ENCODE measurements at places on chromosomes 12 and 14. TPM values are rescaled to one million over a fixed set of nuclear protein-coding genes. Genes with fewer than 3 reads are reported as not detected.
A peak's percentile ranks its signal among the peaks of the same experiment; 100 is the strongest.

- no peak for DNase-seq
Measured at GRCh38 chr12:79252358-79253075, 387.9 kb downstream of the SYT1 start.

DACT1 gene
- total RNA-seq, result 1.7 TPM

CLEC12A gene
- total RNA-seq, result not detected

GRCh38 chr14:68927956-68928675, 51.0 kb downstream of the ACTN1 start:
- DNase-seq, result no peak

CLEC4A gene
- total RNA-seq, result 3.5 TPM

DNA sequence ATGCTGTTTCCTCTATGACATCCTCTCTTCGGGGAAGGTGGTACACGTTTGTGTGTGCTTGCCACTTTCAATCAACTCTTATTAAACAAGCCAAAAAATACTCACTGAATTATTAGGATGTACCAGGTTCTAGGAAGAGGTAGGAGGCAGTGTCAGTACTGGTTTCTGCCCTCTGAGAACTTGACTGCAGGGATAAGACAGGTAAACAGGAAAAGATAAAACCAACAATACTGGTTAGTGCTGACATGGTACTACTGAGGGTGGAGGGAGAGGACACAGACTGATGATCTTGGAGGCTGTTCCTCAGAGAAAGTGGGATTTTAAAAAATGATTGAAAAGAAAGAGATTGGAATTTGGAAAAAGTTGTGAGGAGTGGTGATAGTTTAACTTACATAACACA, 295.2 kb upstream of the PWP1 start:
- DNase-seq, result no peak

LMNTD1 gene
- not detected for total RNA-seq

ANKS1B gene
- total RNA-seq, result 0.16 TPM

- no peak for DNase-seq
Measured at GRCh38 chr12:9731797-9732196, 1.1 kb downstream of the CLECL1 start.

WNT5B gene
- total RNA-seq, result 0.18 TPM

FLRT2 gene
- not detected for total RNA-seq

GRCh38 chr14:105192866-105193731, 12.0 kb upstream of the NUDT14 start:
- DNase-seq, result peak; percentile 22

GRCh38 chr12:131948166-131948712, 1.5 kb upstream of the EP400 start:
- no peak for DNase-seq

- peak; percentile 74 for DNase-seq
Measured at GRCh38 chr14:105448706-105449111, 25.9 kb upstream of the CRIP2 start.

GRCh38 chr12:41970744-41971143, 173.9 kb downstream of the GXYLT1 start:
- DNase-seq, result no peak

DNA sequence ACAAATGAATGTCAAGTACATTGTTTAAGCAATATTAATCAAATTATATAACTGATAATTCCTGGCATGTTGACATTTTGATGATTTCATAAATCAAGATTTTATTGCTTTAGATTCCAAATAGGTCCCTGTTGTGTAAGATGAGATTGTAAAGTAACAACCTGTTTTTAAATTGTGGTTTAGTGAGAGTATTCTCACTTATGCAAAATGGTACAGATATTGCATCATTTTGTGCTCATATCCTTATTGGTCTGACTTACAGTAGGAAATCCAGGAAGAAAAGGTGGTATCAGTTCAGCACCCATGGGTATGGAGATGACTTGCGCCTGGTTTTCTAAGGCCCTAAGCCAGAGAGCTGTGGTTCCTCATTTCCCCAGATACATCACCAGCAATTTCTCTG, 165.5 kb downstream of the KIF21A start:
- no peak for DNase-seq

GRCh38 chr14:66540038-66540437, 32.1 kb downstream of the GPHN start:
- DNase-seq, result no peak

DNA sequence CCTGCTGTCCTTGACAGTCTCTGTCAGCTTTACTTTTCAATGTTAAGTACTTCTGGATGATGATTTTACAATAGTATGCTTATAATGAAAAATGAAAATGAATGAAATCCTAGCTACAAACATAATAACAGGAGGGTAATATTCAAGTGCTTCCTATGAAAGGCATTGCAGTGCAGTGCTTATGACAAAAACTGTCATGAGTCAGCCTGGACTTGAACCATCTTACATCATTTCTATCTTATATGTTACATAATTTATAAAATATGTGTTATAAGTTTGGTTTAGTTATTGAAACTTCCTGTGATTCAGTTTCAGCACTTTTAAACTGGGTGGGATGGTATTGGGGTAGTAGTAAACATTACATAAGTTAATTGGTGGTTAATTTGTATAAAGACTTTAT, 451.7 kb downstream of the TMEM117 start:
- DNase-seq, result no peak

DNA sequence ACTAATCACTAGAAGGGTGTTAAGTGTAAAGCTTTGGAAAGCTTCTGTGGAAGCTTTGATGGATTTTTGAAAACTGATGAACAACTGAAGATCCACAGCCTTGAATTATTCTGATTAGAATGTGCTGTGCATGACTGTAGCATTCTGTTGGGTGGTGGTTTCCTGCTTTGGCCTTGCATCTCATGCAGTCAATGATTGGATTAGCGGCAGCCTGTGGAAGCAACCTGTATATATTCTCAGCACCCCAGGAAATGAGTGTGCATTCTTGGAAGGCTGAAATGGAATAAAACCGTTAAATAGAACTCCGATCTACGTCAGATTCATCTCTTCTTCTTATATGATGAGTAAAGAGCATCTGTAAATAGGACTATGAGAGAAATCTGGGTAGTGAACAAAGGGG, 120.2 kb downstream of the SLC16A7 start:
- no peak for DNase-seq

DNA sequence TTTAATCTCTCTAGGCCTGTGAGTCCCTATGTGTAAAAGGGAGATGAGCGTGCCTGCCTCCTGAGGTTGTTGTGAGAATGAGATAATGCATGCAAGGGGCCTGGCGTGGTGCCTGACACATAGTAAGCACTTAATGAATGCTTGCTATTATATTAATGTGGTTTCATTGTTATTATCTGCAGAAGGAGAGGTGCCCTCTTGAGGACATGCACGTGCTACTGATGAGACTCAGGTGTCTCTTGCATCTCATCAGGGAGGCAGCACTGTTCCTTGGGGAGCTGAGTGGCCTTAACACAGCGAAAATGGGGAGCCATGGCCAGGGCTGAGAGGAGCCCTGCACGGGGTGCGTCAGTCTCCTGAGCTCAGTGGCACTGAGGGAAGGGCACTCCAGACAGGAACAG, 29.9 kb upstream of the BCDIN3D start:
- no peak for DNase-seq

GRCh38 chr12:72074956-72075355, 136.3 kb downstream of the TPH2 start:
- no peak for DNase-seq

DNAH10 gene
- total RNA-seq, result 1.0 TPM

DNA sequence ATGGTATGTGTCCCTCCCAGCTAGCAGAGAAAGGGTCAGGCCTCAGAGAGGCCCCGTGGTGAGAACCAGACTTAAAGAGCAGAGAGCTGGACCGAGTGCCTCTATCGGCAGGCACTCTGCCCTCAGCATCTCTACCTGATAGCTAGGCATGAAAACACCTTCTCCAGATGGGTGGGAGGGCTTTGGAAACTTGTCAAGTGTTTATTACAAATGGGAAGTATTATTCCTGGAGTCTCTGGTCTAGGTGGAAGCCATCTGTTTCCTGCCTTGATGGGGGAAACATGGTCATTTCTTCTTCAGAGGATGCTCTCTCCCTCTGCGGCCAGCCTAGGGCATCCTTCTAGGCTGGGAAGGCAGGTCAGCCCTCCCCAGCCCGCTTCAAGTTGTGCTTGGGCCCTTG, 2.3 kb downstream of the TMEM63C start:
- DNase-seq, result no peak

- no peak for DNase-seq
Measured at GRCh38 chr12:65948320-65949008, 124.2 kb downstream of the HMGA2 start.

GRCh38 chr14:24086193-24086955, 7.7 kb upstream of the PCK2 start:
- no peak for DNase-seq

DNA sequence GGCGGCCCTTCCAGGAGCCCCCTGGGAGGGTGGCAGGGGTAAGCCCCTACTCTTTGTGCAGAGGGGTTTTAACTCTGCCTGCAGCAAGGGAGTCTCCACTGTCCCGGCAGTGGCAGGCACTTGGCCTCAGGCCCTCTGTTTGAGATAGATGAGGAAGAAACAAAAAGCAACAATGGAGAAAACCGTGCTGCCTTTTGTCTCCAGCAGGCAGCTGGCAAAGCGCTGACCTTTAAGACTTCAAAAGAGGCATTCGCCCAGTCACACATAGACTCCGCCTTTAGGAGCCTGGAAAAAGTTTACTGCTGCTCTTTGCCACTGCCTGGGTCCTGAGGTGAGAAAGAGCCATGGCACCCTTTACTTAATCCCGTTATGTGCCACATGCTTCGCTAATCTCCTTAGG, 158.2 kb upstream of the NTF3 start:
- DNase-seq, result no peak

GRCh38 chr14:100401792-100402191, 78.7 kb downstream of the SLC25A47 start:
- DNase-seq, result no peak

GPR135 gene
- 1.6 TPM for total RNA-seq

GRCh38 chr14:68306265-68306933, 486.5 kb downstream of the ZFP36L1 start:
- DNase-seq, result no peak

GRCh38 chr14:54322701-54323337, 74.0 kb upstream of the CDKN3 start:
- no peak for DNase-seq

CCNT1 gene
- 88.2 TPM for total RNA-seq

FAM90A1 gene
- total RNA-seq, result 0.47 TPM

OR10AD1 gene
- total RNA-seq, result not detected

DNA sequence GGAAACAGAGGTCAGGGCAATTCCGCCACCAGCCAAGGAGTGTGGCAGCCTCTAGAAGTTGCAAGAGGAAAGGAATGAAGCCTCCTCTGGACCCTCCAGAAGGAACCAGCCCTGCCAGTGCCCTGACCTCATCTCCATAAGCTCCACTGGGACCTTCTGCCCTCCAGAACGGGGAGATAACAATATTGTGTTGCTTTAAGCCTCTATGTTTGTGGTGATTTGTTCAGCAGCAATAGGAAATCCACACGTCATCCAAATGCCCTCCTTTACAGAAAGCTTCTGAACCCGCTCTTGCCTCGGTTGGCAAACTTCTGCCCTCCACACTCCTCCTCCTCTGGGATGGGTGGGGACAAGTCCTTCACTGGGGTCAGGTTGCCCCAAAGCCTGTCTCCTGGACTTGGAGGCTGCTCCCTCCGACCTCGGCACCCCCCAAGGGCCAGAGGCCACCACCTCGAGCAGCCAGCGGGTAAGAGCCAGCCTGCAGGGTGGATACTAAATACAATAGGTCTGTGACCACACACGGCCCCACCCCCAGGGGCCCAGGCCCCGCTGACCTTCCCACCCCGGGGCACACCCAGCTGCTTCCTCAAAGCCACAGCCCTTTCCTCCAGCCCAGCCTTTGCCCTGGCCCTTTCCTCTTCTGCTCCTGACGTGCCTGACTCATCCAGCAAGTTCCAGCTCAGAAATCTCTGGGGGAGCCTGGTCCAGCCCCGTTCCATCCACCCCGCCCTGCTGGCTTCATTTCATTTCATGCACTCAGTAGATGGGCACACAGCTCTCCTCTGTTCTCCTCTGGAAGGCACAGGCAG, 58.7 kb upstream of the NCOR2 start:
- DNase-seq, result no peak

- DNase-seq, result no peak
Measured at GRCh38 chr14:52366796-52367315, 52.7 kb downstream of the PTGER2 start.

GRCh38 chr14:22780105-22780679, 13.7 kb downstream of the OXA1L start:
- no peak for DNase-seq

DNA sequence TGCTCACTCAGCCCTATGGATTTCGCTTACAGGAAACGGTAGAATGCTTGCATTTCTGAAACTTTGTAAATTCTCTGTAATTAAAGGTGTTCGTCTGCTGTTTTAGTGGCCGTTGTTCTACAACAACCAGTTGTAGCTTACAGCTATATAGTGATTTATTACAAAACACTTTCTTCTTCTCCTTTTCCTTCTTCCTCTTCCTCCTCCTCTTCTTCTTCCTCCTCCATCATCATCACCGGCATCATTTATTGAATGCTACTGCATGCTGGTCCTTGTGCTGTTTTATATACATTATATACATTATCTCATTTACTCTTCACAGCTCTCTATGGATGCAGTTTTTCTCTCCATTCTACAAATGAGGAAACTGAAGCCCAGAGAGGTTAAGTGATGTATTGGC, 6.4 kb downstream of the ETV6 start:
- no peak for DNase-seq

SIRT4 gene
- total RNA-seq, result 3.3 TPM

DNA sequence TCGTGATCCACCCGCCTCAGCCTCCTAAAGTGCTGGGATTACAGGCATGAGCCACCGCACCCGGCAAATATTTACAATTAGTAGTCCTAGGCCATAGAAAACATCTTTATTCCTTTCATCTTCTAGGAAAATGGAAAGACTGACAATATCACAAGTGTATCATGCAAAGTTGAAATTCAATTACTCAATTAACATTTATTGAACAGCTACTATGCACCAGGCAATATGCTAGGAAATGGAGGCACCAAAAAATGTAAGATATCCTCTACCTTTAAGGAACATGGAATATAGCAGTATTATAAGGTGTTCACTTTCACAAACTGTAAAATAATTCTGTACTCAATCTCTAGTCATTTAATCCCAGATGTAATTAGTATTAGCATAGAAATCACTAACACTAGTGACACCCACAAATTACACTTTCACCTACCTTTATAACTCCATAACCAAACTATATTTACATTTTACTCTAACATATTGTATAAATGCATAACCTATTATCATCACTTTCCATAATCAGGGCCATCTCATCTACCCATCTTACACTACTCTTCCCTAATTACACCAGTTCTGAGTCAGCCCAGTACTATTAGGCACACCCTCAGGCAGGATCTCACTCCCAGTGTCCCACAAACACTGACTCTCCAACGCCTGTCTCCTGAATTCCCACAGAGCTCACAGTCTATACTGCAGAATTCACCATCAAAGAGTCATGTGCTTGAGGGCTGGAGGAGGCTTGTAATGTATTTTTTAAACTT, 10.4 kb downstream of the CORO1C start:
- DNase-seq, result no peak

Data from activated naive CD4-positive, alpha-beta T cell treated with anti-CD3 and anti-CD28 coated beads, Interleukin-2, amount 50 U/mL, for 72 hours (primary cell).